A549 treated with GW870086 at 1 μM for 4 hours (cell line): ENCODE measurements at places on chromosomes 6 and 20. TPM values are rescaled to one million over a fixed set of nuclear protein-coding genes. Genes with fewer than 3 reads are reported as not detected.

RRAGD gene
- total RNA-seq = 3.7 to 5.2 TPM (median 4.4 TPM) in 5 replicates

ME1 gene
- total RNA-seq = 38.0 to 43.1 TPM (median 40.1 TPM) in 5 replicates

ATF6B gene
- 25.5 to 33.4 TPM (median 33.2 TPM) in 5 replicates for total RNA-seq

PRPH2 gene
- total RNA-seq = not detected in 5 replicates

RUNX2 gene
- 1.5 to 2.0 TPM (median 1.8 TPM) in 5 replicates for total RNA-seq

SALL4 gene
- total RNA-seq = 1.2 to 2.5 TPM (median 1.6 TPM) in 5 replicates

CLPSL1 gene
- total RNA-seq = not detected in 5 replicates

ACSS1 gene
- 10.3 to 14.6 TPM (median 14.0 TPM) in 5 replicates for total RNA-seq

TDRD6 gene
- not detected in 5 replicates for total RNA-seq

SLC35D3 gene
- 0.05 to 0.09 TPM in 2 of 5 replicates, not detected in the others for total RNA-seq

C6orf15 gene
- total RNA-seq = not detected in 5 replicates

DSP gene
- 30.1 to 48.6 TPM (median 45.8 TPM) in 5 replicates for total RNA-seq

CSNK2B gene
- total RNA-seq = 167 to 186 TPM (median 177 TPM) in 5 replicates

POM121L2 gene
- not detected in 5 replicates for total RNA-seq

GNAS gene
- total RNA-seq = 656 to 742 TPM (median 715 TPM) in 5 replicates

CLPSL2 gene
- 0.79 to 2.0 TPM (median 1.3 TPM) in 4 of 5 replicates, not detected in the other for total RNA-seq

BMP6 gene
- 12.6 to 18.8 TPM (median 18.5 TPM) in 5 replicates for total RNA-seq

RNF182 gene
- total RNA-seq = 3.5 to 5.1 TPM (median 4.2 TPM) in 5 replicates

GFOD1 gene
- total RNA-seq = 1.6 to 1.9 TPM (median 1.8 TPM) in 5 replicates

TRAPPC3L gene
- not detected in 5 replicates for total RNA-seq

POU5F1 gene
- total RNA-seq = 7.4 to 10.9 TPM (median 9.5 TPM) in 5 replicates

WFDC10B gene
- not detected in 5 replicates for total RNA-seq

EDN3 gene
- total RNA-seq = 1.1 to 1.8 TPM (median 1.5 TPM) in 5 replicates

TFAP2D gene
- total RNA-seq = not detected in 5 replicates

CEP85L gene
- total RNA-seq = 1.2 to 2.6 TPM (median 1.5 TPM) in 5 replicates

PRSS16 gene
- 2.5 to 3.5 TPM (median 3.0 TPM) in 5 replicates for total RNA-seq

SNAP25 gene
- total RNA-seq = 11.4 to 20.3 TPM (median 16.6 TPM) in 5 replicates

C6orf132 gene
- total RNA-seq = 2.6 to 3.5 TPM (median 2.6 TPM) in 5 replicates

CGAS gene
- 4.6 to 5.0 TPM (median 4.8 TPM) in 5 replicates for total RNA-seq

TMEM244 gene
- not detected in 5 replicates for total RNA-seq

REM1 gene
- 0.39 to 0.82 TPM (median 0.56 TPM) in 5 replicates for total RNA-seq

ERGIC3 gene
- total RNA-seq = 217 to 241 TPM (median 235 TPM) in 5 replicates

HLA-DMB gene
- 1.1 to 2.3 TPM (median 1.4 TPM) in 5 replicates for total RNA-seq

HINT3 gene
- 5.8 to 7.5 TPM (median 6.4 TPM) in 5 replicates for total RNA-seq

GJA1 gene
- 47.2 to 78.9 TPM (median 69.8 TPM) in 5 replicates for total RNA-seq

LTB gene
- 0.21 to 0.65 TPM (median 0.29 TPM) in 4 of 5 replicates, not detected in the other for total RNA-seq

FAM184A gene
- not detected in 5 replicates for total RNA-seq

NRSN2 gene
- 48.1 to 63.4 TPM (median 61.6 TPM) in 5 replicates for total RNA-seq

KIAA1755 gene
- 0.13 to 0.18 TPM (median 0.14 TPM) in 4 of 5 replicates, not detected in the other for total RNA-seq
